ENCODE measurements at places on chromosomes 13 and 19.

DNA sequence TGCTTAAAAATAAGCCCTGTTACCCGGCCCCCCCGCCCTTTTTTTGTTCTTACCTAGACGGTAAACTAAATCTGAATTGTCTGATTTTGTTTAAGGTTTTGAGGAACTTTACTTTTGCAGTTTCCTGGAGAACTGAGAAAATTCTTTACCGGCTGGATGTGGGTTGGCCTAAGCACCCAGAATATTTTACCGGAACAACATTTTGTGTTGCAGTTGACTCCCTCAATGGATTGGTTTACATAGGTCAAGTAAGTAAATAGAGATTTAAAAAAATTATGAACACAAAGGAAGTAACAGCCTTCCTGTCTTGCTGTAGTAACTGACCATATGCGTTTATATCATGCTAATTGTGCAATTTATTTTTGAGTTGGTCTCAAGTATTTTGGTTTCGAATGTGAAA is 785 bp downstream of the NHLRC3 start:
- DNase-seq: no peak

GRCh38 chr13:108121406-108121805 is 93.9 kb downstream of the LIG4 start:
- no peak for DNase-seq

GRCh38 chr19:15299568-15300409 is 32.5 kb downstream of the BRD4 start:
- DNase-seq: no peak

DNA sequence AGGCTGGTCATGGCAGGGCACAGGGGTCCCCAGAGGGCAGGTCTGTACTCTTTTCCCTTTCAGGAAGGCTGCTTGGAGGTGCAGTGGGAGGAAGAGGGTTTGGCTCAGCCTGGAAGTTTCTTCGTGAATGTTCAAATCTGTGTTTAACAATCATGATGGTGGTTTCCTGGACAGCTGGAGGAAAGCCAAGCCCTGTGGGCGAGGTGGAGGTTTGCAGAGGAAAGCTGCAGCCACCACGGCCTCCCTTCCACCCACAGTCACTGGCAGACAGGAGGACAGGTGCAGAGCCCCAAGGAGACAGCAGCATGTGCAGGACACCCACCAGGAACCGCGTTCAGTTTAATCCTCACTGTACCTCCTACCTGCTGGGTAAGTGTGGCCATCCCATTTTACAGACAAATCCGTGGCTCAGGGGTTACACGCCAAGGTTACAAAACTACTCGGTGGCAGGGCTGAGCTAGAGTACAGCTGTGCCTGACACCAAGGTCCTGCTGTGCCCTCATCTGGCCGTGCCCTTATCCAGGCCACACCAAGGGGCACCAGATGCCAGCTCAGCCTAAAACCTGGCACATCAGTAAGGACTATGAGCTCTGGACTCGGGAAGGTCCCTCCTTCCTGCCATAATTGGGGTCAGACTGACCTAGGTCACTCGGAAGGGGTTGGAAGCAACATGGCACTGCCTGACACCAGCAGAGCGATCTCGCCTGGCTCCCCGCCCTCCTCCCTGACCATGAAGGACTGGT is 34.1 kb downstream of the SUGP2 start:
- DNase-seq: peak; percentile 57

GRCh38 chr13:96636001-96636709 is 358.1 kb downstream of the OXGR1 start:
- peak; percentile 28 for DNase-seq

GRCh38 chr19:50358483-50359327 is 6.7 kb downstream of the NAPSA start:
- DNase-seq: peak; percentile 32

- no peak for DNase-seq
Measured at GRCh38 chr13:26460648-26461047, 96.8 kb upstream of the WASF3 start.

DNA sequence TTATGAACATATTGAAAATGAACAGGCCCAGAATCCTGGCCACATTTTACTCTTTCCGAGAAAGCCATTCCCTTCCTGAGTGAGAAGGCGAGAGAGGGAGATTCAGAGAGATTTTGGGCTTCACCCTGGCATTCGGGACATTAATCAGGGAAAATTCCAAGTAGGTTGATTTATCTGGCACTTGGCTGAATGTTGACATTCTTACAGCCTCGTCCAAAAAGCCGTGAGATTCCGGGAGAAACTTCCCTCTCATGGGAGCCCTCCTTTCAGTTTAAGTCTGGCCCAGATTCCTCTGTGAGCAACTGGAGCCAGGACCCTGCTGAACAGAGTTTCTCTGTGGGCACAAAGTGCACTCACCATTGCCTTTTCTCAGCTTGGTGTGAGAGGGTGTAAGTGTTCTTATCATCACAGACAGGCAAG is 129.2 kb upstream of the PEG3 start:
- DNase-seq: no peak

- peak; percentile 74 for DNase-seq
Measured at GRCh38 chr13:27353166-27353583, 71.2 kb upstream of the GTF3A start.

DNA sequence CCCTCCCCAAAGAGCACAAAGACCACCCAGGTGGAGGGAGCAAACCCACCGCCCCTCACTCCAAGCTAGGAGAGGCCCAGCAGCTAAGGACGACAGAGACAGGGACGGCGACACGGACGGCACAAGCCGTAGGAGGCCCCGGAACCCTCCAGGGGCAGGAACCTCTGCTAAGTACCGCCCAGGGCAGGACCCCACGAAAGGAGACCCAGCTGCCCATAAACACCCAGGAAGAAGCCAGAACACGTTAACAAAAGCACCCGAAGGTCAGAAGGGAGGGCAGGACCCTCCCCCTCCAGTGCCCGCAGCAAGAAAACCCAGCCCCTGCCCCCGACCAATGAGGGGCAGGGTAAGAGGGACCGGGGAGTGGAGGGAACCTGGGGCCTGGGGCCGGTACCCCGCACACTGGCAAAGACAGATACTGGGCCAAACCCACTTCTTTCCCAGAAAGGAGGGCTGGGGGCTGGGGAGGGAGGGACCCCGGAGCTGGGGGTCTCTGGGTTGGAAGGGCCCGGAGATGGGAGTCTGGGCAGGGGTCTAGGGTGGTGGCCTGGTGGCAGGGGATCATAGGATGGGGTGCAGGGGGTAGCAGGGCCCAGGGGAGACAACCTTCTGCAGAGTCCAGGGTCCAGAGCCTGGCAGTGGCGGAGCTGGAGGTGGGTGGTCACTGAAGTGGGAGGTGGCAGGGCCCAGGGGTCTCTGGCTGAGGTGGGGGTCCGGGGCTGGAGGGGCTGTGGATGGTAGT is 2.4 kb downstream of the BTBD2 start:
- no peak for DNase-seq

- no peak for DNase-seq
Measured at GRCh38 chr13:106700007-106700406, 132.1 kb upstream of the ARGLU1 start.

DNA sequence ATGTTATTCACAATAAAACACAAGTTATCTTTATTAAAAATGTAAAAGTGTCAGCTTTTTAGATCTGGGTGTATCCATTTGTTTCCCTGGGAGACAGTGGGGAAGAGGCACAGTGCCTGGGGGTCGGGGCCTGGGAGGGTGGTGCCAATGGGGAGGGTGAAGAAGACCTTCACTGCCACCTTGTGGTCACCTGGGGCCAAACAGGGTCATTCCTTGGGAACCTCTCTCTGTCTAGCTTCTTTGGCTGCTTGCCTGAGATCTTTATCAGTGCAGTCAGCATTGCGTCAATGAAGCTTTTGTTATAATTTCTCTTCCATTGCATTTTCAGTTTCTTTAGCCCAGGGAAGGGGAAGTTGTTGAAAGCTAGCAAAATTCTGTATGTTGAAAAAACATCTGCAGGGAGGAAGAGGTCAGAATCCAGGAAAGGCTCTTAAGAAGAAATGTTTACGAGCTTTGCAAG is 39.1 kb downstream of the PCDH8 start:
- peak; percentile 85 for DNase-seq

DNA sequence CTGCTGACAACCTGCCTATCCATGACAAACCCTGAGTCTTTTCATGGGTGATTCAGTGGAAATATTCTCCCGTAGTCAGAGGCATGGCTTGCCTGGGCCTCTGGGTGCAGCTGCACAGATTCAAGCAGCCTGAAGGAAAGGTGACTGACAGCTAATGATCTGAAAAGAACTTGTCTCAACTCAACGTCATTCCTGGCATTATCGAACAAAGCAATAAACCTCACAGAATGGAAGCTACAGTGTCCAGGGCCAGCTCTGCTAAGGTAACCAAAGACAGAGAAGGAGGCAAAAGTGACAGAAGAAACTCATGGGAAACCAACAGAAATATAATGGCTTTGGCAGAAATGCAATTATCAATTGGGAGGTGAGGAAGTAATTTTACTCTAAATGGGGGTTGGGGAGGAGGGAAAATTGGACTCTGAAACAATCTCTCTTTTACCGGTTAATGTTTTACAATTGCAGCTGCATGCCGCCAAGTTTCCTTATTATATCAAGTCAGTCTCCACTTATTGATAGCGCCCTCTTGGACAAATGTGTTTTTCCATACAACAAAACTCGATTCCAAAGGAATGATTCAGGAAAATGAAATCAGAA is 12.9 kb downstream of the STARD13 start:
- DNase-seq: peak; percentile 57

- DNase-seq: no peak
Measured at GRCh38 chr13:21675095-21675991, 4.5 kb downstream of the FGF9 start.

DNA sequence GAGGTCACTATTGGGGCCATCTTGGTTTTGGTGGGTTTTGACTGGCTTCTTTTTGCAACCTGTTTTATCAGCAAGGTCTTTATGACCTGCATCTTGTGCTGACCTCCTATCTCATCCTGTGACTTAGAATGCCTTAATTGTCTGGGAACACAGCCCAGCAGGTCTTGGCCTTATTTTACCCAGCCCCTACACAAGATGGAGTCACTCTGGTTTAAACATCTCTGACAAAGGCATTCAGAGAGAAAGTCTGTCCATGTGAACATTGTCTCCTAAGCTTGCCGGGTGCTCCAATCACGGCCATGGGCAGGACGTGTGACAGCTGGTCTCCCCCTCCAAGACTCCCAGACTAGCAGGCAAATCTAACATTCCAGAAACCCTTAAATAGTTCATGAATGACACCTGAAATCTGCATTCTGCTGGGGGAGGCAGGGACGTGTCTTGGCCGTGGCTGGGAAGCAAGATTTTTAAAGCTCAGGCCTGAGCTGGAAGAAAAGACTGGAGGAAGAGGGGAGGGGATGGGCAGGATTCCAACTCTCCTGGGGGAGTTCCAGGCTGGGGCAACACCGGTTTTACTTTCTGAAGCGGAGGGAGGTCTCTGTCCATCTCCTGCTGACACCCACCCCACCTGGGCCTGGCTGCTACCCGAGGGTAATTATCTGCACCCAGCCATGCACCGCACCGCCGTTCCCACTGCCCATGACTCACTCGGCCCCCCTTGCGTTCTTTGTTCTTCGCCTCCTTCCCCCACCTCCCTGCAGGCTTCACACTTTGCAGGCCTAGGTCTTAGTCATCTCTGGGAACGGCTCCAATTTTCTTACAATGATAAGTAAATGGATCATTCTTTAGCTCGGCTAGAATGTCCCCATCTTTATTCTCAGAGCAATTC is 11.6 kb upstream of the OR1M1 start:
- DNase-seq: peak; percentile 100

DNA sequence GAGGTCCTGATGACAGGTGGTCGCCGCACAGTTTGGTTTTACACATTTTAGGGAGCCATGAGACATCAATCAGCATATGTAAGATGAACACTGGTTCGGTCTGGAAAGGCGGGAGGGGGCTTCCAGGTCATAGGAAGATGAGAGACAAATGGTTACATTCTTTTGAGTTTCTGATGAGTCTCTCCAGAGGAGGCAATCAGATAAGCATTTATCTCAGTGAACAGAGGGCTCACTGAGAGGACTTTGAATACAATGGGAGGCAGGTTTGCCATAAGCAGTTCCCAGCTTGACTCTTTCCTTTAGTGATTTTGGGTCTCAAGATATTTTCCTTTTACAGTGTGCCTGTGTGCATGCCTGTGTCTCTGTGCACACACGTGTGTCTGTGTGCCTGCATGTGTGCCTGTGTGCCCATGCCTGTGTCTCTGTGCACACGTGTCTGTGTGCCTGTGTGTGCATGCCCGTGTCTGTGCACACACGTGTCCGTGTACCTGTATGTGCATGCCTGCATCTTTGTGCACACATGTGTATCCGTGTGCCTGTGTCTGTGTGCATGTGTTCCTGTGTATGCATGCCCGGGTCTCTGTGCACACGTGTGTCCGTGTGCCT is 35.5 kb upstream of the TMEM255B start:
- DNase-seq: no peak

DNA sequence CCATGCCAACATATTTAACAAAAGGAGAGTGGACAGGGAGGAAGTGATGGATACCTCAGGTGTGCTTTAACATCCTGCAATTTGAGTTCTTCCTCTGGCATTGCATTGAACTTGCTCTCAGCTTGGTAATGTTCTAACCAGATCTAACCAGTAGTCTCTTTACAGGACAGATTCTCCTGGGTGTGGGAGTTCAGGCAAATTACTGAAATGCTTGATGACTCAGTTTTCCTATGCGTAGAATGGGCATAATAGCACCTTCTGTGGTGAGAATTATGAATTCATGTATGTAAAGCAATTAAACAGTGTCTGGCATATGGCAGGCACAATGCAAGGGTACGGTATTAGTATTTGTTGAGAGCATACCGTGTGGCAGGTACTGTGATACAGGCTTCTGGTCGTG is 3.6 kb downstream of the AKAP11 start:
- no peak for DNase-seq

GRCh38 chr19:708154-709143 is at the start of gene PALM:
Gene PALM (plus strand): TSS chr19:708935. CDS start chr19:709147, 212 bp downstream.
- peak; percentile 15 for DNase-seq

DNA sequence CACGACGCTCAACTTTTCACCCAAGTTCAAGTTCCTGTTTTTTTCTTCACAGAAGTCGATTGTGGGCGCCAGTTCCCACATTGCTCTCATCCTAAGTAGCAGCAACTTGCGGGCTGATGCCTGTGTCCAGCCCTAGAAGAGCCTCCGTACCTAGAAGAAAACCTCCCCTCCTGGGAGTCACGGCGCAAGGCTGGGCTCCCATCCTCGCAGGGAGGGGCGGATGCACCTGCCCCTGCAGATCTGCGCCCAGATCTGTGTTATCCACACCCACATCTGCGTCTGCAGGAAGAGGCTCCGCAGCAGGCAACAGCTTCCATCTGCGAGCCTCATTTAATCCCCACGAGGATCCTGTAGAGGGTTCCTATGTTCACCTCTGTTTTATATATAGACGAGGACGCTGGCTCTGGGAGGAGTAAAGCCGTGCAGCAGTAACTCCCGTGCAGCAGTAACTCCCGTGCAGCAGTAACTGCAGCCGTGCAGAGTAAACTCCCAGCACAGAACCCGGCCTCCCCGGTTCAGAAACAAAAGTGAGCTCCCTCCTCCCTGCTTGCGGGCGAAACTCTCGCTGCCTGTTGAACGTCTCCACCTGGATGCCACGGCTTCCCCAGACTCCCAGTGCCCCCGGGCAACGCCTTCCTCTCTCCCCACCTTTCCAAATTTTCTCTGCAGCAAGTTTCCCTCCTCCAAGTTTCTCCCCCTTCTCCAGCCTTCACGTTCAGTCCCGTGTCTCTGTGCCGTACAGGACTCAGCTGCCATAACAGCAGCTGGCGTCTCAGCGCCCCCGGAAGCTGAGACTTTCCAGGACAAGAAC is 23.5 kb upstream of the LAIR1 start:
- DNase-seq: no peak

All from PC-3 (cell line).